ENCODE measurements at places on chromosomes 12 and 14.
A peak's percentile ranks its signal among the peaks of the same experiment; 100 is the strongest.

GRCh38 chr12:91505006-91505405 is 322.4 kb upstream of the DCN start:
- DNase-seq = no peak

- DNase-seq = no peak
Observed at GRCh38 chr12:10562306-10562933, 51.0 kb downstream of the MAGOHB start.

DNA sequence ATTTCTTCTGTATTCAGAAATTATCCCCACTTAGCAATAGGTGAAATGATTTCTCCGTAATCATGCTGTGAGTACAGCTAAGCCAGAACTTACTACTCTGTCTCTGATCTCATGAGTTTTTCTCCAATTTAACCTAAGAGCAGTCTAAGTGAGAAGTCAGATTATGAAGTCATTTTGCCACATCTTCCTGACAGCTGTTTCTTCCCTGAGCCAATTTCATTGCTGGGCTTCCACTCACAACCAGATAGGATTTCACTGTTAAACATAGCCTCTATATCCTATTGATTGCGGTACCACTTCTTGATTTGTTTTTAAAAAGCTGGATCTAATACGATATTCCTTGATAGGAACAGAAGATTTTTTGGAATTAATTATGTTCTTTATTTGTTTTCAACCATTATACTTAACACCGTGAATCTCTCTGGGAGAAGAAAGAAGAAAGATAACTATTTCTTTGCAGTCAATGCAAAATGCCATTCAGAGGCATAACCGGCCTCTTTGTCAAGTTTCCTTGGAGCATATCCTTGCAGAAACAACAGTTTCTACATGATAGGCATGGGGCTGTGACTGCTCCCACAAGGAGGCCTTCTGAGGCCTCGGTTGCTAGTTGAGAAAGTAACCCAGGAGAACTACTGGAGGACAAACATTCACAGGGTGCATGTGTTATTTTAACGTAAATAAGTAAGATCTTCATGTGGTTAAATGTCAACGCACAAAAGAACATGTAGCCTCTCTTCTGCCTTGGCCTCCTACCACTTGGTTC is 212.2 kb downstream of the NPAS3 start:
- DNase-seq = no peak

- DNase-seq = no peak
Observed at GRCh38 chr12:48118284-48118871, 786 bp upstream of the PFKM start.

DNA sequence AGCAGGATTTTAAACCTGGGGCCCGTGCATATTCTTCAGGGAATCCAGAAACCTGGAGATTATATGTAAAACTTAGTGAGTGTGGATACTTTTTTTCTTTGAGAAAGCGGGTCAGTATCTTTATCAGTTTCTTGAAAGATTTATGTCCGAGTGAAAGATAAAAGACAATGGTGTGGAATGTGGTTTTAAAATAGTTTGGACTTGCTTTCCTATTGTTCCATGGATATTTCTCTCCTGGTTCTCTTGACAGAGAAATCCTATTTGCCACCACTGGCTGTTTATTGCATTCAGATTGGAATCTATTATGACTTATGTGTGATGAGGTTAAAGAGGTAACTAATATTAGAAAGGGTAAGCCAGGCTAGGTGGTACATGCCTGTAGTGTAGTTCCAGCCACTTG is 27.4 kb downstream of the KTN1 start:
- DNase-seq = no peak

- DNase-seq = peak; percentile 24
Observed at GRCh38 chr14:94423453-94424056, 29.0 kb downstream of the SERPINA11 start.

GRCh38 chr12:76037130-76038103 is 5.8 kb upstream of the PHLDA1 start:
- no peak for DNase-seq

DNA sequence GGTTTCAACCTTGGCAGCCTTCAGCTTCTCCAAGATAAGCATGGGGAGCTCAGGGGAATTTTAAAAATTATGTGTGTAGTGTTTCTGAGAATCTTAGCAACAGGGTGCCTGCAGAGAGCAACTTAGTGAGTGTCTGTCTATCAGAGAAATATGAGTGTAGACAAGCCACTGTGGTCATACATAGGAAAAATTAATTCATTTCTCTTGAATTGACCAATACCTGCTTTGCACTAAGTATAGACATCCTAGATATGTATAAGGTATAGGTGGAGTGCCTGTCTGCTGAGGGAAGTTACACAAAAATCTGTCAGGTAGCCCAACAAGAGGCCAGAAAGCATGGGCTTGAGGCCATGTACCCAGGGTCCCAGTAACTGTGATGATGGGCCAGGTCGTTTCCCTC is 20.7 kb downstream of the HELB start:
- DNase-seq = no peak

DNA sequence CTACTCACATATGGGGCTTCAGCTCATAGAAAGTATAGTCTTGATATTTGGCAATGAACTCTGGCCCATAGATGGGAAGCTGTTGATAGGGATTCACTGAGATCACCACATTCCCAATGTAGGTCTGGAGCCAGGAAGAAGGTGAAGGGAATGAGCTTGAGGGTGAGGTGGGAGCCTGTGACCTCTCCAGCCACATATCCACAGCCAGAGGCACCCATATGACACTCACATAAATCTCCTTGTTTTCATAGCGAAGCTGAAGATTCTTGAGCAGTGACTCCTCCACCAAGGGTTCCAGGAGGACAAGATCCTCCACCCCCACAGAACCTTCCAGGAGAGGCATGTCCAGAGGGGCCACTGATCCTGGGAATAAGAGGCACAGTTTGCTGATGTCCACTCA is 1.9 kb downstream of the MYO1A start:
- DNase-seq = no peak

GRCh38 chr14:45526715-45527549 is 273.9 kb upstream of the MIS18BP1 start:
- DNase-seq = no peak

DNA sequence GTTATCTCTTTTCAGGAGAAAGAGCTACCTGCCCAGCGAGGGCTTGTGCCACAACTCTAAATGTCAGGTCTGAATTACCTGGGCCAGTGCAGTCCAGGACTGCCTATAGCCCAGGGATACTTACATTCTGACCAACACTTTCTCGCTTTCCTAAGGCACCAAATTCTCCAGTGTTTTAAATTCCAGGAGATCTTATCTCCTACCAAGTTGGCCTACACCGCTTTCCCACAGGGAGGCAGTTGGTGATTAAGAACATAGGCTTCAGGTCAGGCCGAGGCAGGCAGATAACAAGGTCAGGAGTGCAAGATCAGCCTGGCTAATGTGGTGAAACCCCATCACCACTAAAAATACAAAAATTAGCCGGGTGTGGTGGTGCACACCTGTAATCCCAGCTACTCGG is 41.1 kb downstream of the RPS29 start:
- DNase-seq = no peak

GRCh38 chr12:46435625-46436024 is 63.1 kb upstream of the SLC38A2 start:
- DNase-seq = no peak

DNA sequence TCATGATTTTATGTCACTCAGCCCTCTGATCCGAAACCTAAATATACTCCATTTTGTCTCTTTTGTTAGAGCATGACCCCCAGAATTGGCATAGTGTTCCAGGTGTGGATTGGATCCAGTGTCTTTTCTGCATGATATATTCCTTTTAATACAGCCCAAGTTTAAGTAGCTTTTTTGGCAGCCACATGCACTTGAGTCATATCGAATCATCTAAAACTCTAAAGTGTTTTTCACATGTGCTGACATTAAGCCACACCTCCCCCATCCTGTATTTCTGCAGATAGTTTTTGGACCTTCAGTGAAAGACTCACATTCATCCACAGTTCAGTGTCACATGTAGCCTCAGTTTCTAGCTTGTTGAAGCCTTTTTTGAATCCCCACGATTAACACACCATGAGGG is 30.6 kb downstream of the BORCS5 start:
- no peak for DNase-seq

- DNase-seq = no peak
Observed at GRCh38 chr12:15575671-15576541, 213.3 kb downstream of the EPS8 start.

DNA sequence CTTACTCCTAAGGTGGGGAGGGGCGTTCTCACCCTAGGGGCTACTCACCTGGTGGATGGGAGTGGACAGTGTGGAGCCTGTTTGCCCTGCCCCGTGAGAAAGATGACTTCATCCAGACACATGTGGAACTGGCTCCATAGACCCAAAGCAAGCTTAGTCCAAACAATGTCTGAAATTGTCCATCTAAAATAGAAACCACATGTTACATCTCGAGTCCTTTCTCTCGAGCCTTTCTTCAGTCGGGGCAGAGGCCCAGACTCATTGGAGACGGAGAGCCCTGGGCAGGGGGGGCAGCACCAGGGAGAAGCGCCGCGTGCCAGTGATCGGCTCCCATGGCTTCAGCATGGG is 4.3 kb downstream of the SIVA1 start:
- no peak for DNase-seq

DNA sequence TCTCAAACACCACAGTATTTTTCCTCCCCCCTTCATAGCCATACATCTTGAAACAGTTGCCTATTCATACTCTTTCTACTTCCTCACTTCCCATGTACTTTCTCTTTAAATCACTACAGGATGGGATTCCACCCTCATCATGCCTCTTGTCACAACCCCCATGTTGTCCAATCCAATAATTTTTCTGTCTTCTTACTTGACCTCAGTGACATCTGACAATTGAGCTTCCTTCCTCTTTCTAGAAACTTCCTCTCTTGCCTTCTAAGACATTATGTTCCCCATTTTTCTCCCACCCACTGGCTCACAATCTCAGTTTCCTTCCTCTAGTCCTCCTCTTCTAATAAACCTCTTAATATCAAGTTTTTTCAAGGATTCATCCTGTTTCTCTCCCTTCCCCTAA is 5.3 kb downstream of the C2CD5 start:
- no peak for DNase-seq

- no peak for DNase-seq
Observed at GRCh38 chr12:24705216-24705615, 243.7 kb downstream of the BCAT1 start.

DNA sequence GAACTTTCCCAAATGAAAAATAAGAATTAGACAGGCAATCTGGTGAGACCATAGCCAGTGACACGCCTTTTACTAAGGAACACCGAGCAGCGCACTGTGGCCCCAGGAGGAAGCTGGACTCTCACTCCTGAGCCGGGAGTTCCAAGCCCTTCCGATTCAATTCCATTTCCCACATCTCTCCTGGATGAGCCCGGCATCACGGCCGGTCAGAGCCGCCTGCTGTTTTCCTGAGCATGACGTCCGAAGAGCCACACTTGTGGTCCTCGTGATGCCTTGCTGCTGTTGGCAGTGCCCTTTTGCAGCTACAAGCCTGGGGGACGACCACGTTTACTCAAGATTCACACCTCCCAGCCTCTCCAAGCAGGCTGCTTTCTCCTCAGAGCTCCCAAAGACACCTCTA is 40.8 kb downstream of the FBXL14 start:
- no peak for DNase-seq

GRCh38 chr12:1592444-1593173 is 1.8 kb downstream of the FBXL14 start:
- DNase-seq = peak; percentile 54

DNA sequence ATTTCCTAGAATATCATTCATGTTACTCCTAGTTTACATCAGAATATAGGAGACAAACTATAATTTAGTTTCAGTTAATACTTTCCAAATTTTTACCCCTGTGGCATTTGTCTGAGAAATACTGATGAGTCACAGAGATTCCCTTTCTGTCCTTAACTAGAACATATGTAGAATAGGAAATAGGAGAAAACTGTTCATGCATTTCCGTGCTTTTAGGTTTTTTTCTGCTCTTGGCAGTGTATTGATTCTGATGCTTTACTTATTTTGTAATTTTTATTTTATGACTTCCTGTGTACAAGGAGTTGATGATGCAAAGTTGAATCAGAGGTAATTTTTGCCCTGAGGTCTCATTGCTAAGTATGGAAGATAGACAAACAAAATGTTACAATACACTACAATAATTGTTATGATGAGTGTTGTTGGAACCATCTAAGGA is 23.0 kb downstream of the MNAT1 start:
- no peak for DNase-seq

- DNase-seq = no peak
Observed at GRCh38 chr14:59020382-59020781, 168.1 kb upstream of the DAAM1 start.

GRCh38 chr12:103391103-103391502 is 104.7 kb downstream of the C12orf42 start:
- DNase-seq = no peak

- no peak for DNase-seq
Observed at GRCh38 chr14:38339696-38340095, 83.8 kb upstream of the CLEC14A start.
